ENCODE measurements at places on chromosomes 3 and 15. TPM values are rescaled to one million over a fixed set of nuclear protein-coding genes. Genes with fewer than 3 reads are reported as not detected.

The UACA gene
- total RNA-seq: 177 TPM

The CCR8 gene
- total RNA-seq: not detected

The SPESP1 gene
- 2.4 TPM for total RNA-seq

The DPPA2 gene
- not detected for total RNA-seq

The CLDN1 gene
- total RNA-seq: not detected

The RASGRF1 gene
- not detected for total RNA-seq

The LRRC2 gene
- total RNA-seq: 0.13 TPM

The ESYT3 gene
- total RNA-seq: 0.26 TPM

The CYP8B1 gene
- not detected for total RNA-seq

The GOLGA8J gene
- 0.13 TPM for total RNA-seq

The SUCNR1 gene
- 41.8 TPM for total RNA-seq

The SKOR1 gene
- 0.19 TPM for total RNA-seq

The TGM4 gene
- total RNA-seq: not detected

The GUCA1C gene
- not detected for total RNA-seq

The CPLX3 gene
- total RNA-seq: not detected

The KNSTRN gene
- total RNA-seq: 29.3 TPM

The IL17RC gene
- 29.2 TPM for total RNA-seq

The HYKK gene
- 2.2 TPM for total RNA-seq

The PLIN1 gene
- total RNA-seq: 0.26 TPM
